ENCODE measurements at places on chromosomes 5 and 9. TPM values are rescaled to one million over a fixed set of nuclear protein-coding genes. Genes with fewer than 3 reads are reported as not detected.

The COQ4 gene
- total RNA-seq = 35.9 TPM

- no peak overlapping the region for H3K4me3 ChIP-seq
- H3K27ac ChIP-seq = no peak overlapping the region
- DNase-seq = no peak
- no peaks in the 10 kb centered on the region for H3K4me1 ChIP-seq
Measured at GRCh38 chr5:73114044-73114688, 6.2 kb upstream of the TMEM171 start.

GRCh38 chr9:92517046-92517445 lies 18.7 kb downstream of the ECM2 start:
- no peak for DNase-seq
- no peaks in the 10 kb centered on the region for H3K27me3 ChIP-seq

- H3K36me3 ChIP-seq = no peaks in the 10 kb centered on the region
- DNase-seq = no peak
- H3K27ac ChIP-seq = peak overlapping the region; percentile 89
- peak overlapping the region; percentile 79 for H3K4me3 ChIP-seq
Measured at GRCh38 chr9:32551276-32552051, 663 bp upstream of the SMIM27 start.

The PCDHAC1 gene
- total RNA-seq = 3.1 TPM

DNA sequence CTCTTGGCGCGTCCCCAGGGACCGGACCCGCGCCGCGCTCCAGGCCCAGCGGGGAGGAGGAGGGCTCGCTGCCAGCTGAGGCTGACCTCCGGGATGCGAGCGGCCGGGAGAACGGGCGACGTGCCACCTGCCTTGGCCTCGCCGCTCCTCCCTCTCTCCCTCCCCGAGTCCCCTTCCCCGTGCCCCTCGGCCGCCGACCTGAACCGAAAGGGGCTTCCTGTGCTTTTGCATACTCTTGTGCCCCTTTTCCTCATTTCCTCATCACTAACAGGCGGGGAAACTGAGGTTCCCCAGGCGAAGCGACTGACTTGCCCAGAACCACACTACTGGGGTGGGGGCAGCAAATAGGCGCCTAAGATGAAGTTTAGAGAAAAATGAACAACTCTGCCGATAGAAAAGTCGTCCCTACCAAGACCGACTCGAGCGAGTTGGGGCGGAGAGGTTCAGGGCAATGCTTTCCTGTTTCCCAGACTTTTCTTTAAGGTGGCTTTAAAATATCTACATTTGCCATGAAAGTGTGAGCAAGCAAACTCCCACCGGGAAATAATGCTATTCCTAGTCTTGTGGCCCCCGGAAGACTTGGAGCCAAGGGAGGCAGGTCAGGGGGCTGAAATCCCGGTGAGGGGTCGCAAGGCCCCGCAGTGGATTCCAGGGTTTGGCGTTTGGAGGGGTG lies 580 bp upstream of the DUSP1 start:
- no peaks in the 10 kb centered on the region for H3K27me3 ChIP-seq
- H3K36me3 ChIP-seq = peaks cover 34% of the 10 kb centered on the region
- peak overlapping the region; percentile 100 for H3K27ac ChIP-seq
- H3K4me1 ChIP-seq = peaks cover 74% of the 10 kb centered on the region
- peak overlapping the region; percentile 91 for H3K4me3 ChIP-seq
- DNase-seq = no peak

- DNase-seq = peak; percentile 52
- no peak overlapping the region for H3K4me3 ChIP-seq
- peaks cover 4% of the 10 kb centered on the region for H3K36me3 ChIP-seq
- H3K27me3 ChIP-seq = no peaks in the 10 kb centered on the region
Measured at GRCh38 chr9:128115187-128116103, 12.1 kb downstream of the PTGES2 start.

GRCh38 chr9:94896512-94896911 lies 170.0 kb downstream of the AOPEP start:
- no peak overlapping the region for H3K4me3 ChIP-seq
- H3K36me3 ChIP-seq = no peaks in the 10 kb centered on the region
- no peaks in the 10 kb centered on the region for H3K27me3 ChIP-seq
- no peak for DNase-seq

The F2RL1 gene
- total RNA-seq = 5.9 TPM

DNA sequence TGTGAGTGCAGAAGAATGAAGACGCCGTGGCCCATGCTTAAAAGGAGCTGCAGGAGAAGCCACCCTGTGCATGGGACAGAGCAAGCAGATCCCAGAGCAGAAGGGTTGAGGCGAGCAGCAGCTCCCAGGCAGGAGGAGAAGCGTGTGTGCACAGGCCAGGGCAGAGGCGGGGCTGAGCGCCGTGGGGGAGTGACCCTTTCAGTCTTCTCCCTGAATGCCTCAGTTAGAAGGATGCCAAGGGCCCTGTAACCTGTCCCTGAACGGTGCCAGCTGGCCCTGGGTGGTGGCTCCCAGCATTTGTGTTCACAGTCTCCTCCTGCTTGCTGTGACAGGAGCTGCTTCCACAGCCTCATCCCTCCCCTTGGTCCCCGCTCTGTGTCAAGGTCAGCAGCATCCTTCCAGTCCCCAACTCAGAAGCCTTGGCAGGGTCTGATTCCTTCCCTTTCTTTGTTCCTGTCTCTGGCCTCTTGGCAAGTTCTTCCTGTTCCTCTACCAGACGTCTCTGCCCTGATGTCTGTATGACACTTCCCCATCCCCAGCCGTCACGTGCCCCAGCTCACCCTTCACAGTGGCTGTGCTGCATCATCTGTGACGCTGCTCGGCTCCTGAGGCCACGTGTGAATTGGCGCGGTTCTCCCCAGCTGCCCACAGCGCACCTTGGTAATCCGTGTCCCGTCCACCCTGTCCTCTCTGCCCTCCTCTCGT lies 5.2 kb downstream of the EXOC3 start:
- peaks cover 76% of the 10 kb centered on the region for H3K36me3 ChIP-seq
- no peaks in the 10 kb centered on the region for H3K27me3 ChIP-seq
- H3K4me1 ChIP-seq = peaks cover 31% of the 10 kb centered on the region
- no peak overlapping the region for H3K4me3 ChIP-seq
- H3K27ac ChIP-seq = peak overlapping the region; percentile 11

The RAB3C gene
- total RNA-seq = 0.30 TPM

The LCN10 gene
- 2.5 TPM for total RNA-seq

DNA sequence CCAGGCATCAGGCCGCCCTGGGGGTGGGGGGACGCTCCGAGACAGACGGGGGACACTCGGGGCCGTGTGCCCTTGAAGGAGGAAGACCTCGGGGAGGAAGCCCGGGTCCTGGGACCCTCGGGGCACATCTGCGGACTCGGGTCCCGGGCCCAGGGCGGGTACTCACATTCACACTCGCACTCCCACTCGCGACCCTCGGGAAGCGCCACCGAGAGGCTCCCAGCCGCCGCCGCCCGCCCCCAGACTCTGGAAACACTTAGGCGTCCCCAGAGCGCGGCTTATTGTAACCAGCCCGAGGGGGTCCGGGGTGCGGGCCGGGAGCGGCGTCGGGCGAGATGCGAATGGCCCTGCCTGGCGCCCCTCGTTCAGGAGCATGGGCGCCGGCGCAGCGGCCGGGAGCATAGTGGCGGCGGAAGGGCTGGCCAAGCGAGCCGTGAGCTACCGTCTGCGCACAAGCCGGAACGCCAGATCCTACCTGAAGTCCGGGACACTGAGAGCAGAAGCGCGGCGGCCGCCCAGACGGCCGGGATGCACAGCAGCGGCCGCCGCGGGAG lies 559 bp downstream of the ROR2 start:
- peaks cover 47% of the 10 kb centered on the region for H3K27me3 ChIP-seq
- no peaks in the 10 kb centered on the region for H3K36me3 ChIP-seq
- H3K4me3 ChIP-seq = peak overlapping the region; percentile 59
- peak overlapping the region; percentile 49 for H3K27ac ChIP-seq
- H3K4me1 ChIP-seq = peaks cover 42% of the 10 kb centered on the region

- H3K36me3 ChIP-seq = no peaks in the 10 kb centered on the region
- no peaks in the 10 kb centered on the region for H3K4me1 ChIP-seq
- no peaks in the 10 kb centered on the region for H3K27me3 ChIP-seq
- no peak overlapping the region for H3K4me3 ChIP-seq
Measured at GRCh38 chr5:56183506-56183905, 49.6 kb downstream of the ANKRD55 start.

DNA sequence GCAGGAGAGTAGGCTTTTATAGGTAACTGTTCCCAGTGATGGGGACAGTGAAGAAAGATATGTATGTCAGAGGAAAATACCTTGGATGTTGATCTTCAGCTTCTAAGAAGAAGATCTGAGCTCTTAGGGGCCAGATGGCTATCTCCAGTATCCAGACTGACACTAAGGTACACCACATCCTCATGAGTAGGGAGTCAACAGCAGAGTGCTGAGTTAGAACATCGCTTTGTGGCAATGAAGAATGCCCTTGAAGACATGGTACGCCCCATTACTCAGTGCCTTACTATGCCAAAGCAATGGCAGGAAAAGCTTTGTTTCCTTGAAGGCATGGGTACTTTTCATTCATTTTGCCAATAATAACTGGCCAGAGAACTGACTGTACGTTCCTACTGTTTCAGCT lies 263.7 kb downstream of the CEMIP2 start:
- H3K36me3 ChIP-seq = no peaks in the 10 kb centered on the region
- no peak for DNase-seq
- no peak overlapping the region for H3K4me3 ChIP-seq

GRCh38 chr9:121676926-121677325 lies 25.5 kb downstream of the DAB2IP start:
- H3K4me3 ChIP-seq = no peak overlapping the region
- peaks cover 7% of the 10 kb centered on the region for H3K4me1 ChIP-seq
- peak; percentile 16 for DNase-seq
- H3K27me3 ChIP-seq = no peaks in the 10 kb centered on the region
- peaks cover 7% of the 10 kb centered on the region for H3K36me3 ChIP-seq
- no peak overlapping the region for H3K27ac ChIP-seq

The SCAI gene
- total RNA-seq = 22.3 TPM

All from lower lobe of right lung (tissue), 2 donors.